T-helper 2 cell treated with Interferon-gamma antibody and Interleukin-4, amounts not matched to agents 5 μg/mL and 100 μg/mL, for 36 hours (primary cell): ENCODE measurements at places on chromosomes 3 and 15.

DNA sequence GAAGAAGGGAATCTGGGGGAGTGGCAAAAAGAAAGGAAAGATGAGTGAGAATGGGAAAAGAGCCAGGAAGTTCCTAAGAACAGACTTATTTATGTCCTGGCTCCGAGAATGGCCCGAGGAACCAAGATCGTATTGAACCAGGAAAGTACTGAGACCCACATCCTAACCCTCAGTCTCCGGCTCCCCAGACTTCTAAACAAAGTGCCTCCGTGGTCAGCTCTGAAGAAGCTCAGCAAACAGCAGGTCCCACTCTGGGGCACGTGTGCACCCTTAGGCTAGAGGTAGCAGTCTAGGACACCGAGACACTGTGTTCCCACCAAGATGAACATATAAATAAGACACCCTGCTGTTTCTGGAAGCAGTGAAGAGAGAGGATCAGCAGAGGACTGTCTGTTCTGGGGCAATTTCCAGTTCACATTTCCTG, 307.4 kb downstream of the NTRK3 start:
- no peak for DNase-seq

DNA sequence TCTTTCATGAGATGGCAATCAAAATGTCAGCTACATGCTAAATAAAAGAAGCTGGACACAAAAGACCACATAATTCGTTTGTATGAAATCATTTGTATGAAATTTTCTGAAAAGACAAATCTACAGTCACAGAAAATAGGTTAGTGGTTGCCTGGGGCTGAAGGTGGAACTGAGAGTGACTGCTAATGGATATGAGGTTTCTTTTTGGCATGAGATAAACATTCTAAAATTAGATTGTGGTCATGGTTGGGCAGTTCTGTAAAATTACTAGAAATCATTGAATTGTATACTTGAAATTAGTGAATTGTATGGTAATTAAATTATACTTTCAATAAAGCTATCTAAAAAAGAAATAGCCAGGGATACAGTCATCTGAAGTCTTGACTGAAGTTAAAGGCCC, 2.7 kb upstream of the DMXL2 start:
- no peak for DNase-seq

DNA sequence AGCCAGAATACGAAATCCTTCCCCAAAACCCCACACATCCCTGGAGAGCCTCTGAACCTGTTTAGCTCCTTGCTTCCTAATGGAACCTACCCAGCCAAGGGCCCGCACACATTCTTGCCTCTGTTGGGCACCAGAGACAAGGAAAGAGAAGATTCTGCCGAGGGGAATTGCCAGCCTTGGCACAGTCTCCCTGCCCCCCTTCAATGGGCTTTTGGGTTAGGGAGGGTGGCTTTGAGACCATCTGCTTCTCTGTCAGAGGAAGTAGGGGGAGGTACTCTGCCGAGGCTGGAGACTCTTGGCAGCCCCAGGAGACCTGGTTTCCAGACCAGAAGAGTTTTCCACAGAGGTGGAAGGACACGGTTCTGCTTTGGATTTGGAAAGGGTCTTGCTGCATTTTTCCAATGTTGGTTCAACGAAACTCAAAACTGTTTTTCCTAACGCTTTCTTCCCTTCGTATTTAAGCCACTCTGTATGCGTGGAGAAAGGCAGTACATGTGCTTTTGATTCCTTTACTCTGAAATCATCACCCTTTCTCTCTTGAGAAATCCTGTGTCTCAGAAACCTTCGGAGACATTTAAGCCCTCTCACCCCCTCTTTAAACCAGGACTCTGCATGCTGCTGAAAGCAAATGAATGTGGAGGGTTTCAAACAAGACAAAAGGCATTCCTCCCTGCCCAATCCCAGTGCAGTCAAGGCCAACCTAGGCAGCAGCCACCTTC, 78.8 kb upstream of the PRR23C start:
- DNase-seq = no peak

DNA sequence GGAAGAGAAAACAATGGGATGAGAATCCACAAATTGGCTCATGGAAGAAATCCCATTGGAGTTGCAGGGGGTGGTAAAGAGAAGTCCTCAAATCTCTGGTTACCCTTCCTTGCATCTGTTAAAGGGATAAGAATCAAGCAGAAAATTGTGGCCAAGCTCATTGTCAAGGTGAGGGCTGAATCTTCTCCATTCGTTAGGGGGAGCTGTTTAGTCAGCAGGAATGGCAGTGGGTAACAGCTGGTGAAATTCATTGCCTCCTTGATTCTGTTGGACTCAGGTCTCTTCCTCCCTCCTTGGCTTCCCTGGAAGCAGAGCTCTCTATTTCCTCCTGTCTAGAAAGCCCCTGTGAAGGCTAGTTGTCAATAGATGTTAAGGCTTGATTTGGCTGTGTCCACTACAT, 343.1 kb upstream of the SEMA6D start:
- DNase-seq = no peak

DNA sequence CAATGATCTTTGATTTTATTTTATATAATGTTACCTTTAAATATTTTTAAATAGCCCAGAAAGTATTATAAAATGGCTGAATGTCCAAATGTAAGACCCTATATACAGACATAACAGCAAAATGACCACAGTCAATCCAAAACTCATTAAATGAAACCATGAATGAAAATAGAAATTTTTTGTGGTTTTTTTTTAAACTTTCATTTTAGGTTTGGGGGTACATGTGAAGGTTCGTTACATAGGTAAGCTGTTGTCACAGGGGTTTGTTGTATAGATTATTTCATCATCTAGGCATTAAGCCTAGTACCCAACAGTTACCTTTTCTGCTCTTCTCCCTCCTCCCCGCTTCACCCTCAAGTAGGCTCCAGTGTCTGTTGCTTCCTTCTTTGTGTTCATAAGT, 108.8 kb downstream of the FAIM start:
- no peak for DNase-seq
